ENCODE measurements at places on chromosomes 3 and 15. TPM values are rescaled to one million over a fixed set of nuclear protein-coding genes. Genes with fewer than 3 reads are reported as not detected.

GP5 gene
- 0.07 TPM for total RNA-seq

HEXA gene
- total RNA-seq: 34.6 TPM

ACKR4 gene
- total RNA-seq: 4.4 TPM

- no peak for DNase-seq
Observed at GRCh38 chr3:55090746-55091145, 162.9 kb upstream of the LRTM1 start.

GRCh38 chr15:98854496-98854895 lies 153.1 kb downstream of the PGPEP1L start:
- no peak for DNase-seq

DNA sequence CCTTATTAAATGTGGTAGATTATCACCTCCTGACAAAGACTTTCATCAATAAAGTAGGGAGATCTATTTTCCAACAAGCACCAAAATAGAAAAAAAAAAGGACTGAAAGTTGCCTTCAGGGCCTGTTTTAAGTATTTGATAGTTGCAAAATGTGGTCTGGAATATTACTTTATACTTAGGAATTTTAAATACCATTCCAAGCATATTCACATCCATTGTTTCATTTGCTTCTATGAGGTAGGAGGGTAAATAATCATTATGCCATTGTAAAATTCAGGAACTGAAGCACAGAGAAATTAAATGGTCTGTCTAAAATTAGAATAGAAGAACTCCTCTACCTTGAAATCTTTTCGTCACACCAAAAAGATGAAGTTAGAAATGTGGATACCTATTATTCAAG lies 110.0 kb downstream of the TMCC1 start:
- DNase-seq: no peak

- peak; percentile 35 for DNase-seq
Observed at GRCh38 chr3:14319654-14320182, 82.7 kb upstream of the SLC6A6 start.

All from pulmonary artery endothelial cell (primary cell).